ENCODE measurements at places on chromosomes 5 and 9.

DNA sequence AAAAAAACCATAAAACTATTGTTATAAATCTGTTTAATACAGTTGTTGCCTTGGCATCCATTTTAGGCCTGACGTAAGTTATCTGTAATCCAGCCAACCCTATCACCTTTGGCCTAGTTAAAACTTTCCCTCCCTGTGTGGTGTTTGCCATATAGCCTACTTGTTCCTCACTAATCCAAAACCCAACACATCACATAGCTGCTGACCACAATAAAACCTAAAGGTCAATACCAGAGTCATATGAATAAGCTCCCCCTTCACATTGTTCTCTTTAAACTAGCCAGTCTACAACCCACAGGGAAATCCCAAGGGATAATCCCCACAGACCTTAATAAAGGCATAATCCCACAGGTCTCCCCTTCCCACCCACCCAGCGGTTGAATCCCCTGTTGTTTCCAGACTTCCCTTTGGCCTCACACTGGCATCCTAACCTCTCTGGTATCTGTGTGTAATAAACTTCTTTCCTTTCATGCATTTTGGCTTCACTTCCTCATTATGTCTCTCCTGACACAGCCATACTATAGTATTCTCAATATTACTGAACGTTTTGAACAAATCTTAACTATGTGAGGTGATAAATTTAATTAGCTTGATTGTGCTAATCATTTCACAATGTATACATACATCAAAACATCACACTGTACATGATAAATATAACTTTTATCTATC is 50.8 kb downstream of the DTWD2 start:
- DNase-seq = no peak

DNA sequence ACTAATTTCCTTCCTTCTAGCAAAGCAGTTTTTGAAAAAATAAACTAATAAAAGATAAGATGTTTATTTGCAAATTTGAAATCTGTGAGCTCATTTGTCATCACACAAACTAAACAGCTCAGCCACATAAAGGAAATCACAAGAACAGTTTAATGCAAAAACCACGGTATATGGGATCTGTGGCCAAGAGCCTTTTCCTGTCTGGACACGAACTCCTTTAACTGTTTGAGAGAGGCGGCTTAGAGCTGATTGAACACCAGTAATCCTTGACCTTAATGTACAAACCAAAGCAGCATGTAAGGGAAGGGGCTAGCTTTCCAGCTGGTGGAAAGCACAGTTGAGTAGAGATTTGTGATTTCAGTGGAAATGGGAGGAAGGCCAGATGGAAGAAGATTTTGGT is 66.3 kb upstream of the SPINK5 start:
- DNase-seq = no peak

DNA sequence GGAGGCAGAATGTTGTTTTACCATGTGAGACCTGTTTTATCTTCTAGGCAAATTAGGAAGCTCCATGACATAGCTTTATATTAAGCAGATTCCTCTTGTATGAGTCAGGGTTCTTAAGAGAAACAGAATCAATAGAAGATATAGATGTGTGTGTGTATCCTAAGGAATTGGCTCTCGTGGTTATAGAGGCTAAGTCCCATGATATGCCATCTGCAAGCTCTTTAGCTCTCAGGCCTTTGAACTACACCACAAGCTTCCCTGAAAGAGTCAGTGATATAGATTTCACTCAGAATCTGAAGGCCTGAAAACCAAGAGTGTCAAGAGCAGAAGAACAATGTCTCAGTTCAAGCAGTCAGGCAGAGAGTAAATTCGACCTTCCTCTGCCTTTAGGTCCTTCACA is 365.8 kb upstream of the ZNF608 start:
- DNase-seq = no peak

DNA sequence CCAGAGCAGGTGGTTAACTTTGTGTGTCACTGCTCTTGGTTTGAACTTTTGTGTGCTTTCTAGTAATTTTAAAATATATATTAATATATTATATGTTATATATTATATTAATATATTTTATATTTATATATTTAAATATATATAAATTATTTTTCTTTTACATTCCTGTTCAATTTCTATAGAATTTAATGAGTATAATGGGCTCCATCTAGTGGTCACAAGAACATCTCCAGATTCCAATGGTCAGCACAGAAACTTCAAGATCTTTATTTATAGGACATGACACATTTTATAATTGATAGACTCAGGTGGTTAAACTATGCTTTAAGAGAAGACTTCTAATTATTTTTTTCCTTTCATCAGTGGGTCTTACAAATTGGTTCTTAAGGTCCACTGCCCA is 39.1 kb downstream of the COL23A1 start:
- DNase-seq = no peak

DNA sequence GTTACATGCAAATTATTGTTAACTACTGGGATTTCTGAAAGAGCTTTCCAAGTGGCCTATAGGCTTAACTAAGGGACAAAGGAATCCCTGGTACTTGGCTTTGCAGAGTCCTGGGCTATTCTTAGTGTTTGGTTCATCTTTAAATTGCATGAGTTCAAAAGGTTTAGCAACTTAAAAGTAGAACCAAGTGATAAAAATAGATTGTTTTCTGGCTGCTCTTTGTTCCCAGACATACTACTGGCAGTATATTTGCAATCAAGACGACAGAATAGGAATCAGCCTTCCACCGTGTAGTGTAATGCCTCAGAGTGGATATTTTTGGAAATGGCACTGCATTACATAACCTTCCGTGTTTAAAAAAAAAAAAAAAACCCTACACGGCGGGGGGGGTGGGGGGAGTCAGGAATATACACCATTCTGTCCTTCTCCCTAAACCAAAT is 1.0 kb downstream of the NREP start:
- DNase-seq = no peak

- DNase-seq = no peak
Measured at GRCh38 chr9:1454211-1454610, 404.1 kb downstream of the DMRT2 start.

Data from T-helper 2 cell treated with Interferon-gamma antibody and Interleukin-4, amounts not matched to agents 5 μg/mL and 100 μg/mL, for 36 hours (primary cell).